ENCODE measurements at places on chromosomes 16 and 17.
A peak's percentile ranks its signal among the peaks of the same experiment; 100 is the strongest.

- DNase-seq: no peak
These were observed 64.5 kb downstream of the WSCD1 start for GRCh38 chr17:6134721-6135120.

DNA sequence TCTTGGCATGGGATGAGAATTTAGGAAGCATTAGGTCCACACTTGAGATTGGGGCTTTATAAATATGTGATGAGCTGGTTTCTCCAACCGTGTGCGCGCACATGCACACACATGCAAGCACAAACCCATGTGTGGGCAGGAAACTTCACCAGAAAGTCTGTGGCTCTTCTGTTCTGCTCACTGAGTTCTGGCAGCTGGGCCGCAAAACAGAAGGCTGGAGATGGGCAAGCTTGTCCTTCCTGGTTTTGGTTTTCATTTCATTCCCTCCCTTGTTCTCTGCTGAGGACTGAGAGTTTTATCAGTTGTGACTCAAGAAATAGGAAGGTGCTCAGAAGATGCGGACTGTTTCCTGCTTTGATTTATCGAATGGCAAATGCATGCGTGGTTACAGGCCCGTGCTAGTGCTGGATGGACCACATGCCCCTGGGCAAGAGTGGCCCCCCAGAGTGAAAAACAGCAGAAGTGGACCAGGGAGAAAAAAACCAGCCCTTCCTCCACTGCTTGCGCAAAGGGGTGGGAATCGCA lies 14.1 kb downstream of the MAP3K14 start:
- no peak for DNase-seq

DNA sequence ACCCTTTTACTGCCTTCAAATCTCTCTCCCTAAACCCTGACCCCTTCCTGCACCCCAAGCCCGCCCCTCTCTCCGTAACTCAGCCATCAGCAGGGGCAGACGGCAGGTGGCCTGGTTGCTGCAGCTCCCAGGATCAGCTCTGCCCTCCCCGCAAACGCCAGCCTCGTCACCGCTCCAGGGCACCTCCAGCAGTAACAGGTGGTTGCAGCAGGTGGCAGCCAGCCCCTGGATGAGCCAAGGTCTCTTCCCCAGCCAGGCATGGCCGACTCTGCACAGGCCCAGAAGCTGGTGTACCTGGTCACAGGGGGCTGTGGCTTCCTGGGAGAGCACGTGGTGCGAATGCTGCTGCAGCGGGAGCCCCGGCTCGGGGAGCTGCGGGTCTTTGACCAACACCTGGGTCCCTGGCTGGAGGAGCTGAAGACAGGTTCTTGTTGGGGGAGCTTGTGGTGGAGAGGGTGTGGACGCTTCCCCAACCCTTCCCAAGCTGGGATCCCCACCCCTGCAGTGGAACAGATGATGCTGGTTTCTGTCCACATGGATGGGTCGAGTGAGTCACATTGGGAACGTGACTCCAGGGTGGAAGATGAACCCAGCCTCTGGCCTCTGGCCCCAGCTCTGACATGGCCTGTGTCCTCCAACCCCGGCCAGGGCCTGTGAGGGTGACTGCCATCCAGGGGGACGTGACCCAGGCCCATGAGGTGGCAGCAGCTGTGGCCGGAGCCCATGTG lies 558 bp downstream of the HSD3B7 start:
- DNase-seq: peak; percentile 68

DNA sequence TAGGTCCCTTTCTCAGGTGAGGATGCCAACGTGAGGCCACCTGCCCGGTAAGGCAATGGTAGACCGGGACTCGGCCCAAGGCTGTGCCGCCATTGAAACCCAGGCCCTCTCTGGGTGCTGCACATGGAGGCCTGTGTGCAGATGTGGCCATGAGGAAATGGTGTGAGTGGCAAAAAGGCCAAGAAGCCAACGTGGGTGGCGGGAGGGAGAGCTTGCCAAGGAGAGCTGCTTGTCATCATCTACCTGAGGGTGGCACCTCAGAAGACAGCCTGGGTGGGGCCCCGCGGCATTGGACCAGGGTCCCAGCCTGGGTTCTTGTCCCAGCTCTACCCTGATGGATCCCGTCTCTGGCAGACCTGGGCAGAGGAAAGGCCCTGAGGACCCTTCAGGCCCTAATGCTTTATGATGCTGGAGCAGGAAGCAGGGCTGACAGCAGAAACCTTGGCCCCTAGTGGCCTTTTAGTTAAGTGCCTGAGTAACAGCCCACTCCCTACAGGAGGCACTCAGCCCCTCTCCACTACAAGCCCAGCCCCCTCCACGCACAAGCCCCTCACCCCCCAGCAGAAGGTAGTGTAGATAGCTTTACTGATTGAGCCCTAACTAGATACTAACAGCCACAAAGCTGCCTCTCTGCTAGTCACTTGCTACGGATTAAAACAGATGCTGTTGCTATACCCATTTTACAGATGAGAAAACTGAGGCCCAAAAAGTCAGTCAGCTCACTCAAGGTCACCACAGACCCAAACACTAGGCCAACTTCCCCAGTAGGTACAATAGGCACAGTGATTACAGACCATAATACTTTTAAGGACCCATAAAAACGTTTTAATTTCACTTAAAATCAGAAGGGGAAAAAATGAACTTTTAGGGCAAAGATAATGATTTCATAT lies 26.2 kb upstream of the KIFC3 start:
- no peak for DNase-seq

GRCh38 chr17:39011907-39012468 lies 44.8 kb upstream of the FBXO47 start:
- no peak for DNase-seq

- no peak for DNase-seq
These were observed 51.7 kb downstream of the ARHGAP27 start for GRCh38 chr17:45380991-45381390.

GRCh38 chr16:67419931-67420330 lies 3.7 kb upstream of the ZDHHC1 start:
- no peak for DNase-seq

DNA sequence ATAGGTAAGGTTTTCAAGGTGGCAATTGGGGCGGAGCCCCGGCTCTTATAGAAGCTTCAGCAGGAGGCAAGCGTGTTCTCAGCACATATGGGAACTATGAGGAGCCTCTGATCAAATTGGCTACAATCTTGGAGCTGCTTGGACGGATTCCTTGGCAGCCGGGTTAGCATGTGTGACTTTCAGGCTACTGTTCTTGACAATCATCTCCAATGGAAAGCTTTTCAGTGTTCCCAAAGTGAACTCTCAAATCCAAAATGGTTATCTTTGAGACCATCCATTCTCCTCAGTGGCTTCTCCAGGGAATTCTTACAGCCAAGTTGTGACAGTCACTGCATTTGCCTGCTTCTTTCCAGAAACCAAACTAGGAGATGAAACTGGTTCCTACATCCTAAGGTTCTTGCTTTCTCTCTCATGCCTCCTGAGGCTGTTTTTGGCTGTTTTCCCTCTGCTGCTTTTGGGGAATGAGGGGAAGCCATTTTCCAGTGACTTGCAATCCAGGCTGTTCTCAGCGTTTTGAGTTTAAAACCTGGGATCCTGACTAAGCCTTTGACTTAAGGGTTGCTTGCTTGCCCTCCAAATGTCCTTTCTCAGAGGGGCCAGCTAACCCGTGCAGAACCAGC lies 10.9 kb downstream of the HAS3 start:
- DNase-seq: peak; percentile 15

DNA sequence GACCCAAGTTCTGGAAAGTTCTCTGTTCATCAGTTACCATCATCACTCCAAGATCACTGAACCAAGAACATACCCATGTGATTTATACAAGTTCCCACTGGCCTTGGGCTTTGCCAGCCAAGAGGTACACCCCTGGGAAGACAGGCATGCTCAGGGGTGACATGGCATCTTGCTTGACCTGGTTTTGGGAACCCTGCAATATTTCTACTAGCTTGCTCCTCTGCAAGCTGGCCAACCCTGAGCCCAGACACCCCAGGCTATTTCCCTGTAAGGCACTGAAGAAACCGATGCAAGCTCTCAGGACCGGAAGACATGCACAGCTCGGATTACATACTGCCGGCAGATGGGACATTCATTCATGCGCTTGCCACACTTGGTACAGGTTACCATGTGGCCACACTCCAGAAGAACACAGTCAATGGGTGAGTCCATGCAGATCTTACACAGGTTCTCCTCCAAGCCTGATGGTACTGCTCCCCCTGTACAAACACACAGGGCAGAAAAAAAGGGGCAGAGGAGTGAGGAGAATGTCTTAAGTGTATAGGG lies 31.4 kb downstream of the LIG3 start:
- DNase-seq: no peak

GRCh38 chr16:12395268-12395667 lies 408.4 kb downstream of the CPPED1 start:
- no peak for DNase-seq

GRCh38 chr17:39787041-39787440 lies 49.3 kb downstream of the GRB7 start:
- no peak for DNase-seq

DNA sequence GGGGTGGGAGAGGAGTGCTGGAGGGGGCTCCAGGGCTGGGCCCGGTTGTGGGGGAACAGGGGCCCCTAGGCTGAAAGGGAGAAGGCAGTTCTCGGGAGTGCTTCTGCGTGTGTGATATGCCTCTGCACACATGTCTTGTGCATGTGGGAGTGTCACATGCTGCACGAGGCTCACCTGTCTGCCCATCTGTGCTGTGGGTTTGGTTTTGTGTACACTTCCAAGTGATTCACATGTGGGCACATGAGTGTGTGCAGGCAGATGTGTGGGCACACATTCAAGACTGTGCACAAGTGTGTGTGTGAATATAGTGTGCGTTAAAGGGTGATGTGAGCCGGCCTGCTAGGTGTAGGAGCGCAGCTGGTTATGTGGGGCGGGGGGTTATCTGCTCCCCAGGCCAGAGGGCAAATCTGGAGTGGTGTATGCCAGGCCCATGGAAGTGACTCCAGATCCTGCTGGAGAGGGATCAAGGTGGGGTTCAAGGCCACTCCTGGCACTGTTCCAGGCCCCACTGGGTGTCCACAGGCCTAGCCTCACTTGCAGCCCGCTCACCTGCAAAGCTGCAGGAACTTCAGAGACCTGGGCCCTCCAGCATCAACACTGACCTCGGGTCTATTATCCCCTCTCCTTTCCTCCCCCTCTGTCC lies 3.8 kb upstream of the BAHCC1 start:
- DNase-seq: no peak

- DNase-seq: no peak
These were observed at the start of gene CLDN9 for GRCh38 chr16:3012828-3013420. Gene CLDN9, plus strand, starts transcription at chr16:3012923. Its CDS starts 440 bp downstream, at chr16:3013363.

GRCh38 chr16:82643936-82644630 lies 17.3 kb downstream of the CDH13 start:
- DNase-seq: no peak

DNA sequence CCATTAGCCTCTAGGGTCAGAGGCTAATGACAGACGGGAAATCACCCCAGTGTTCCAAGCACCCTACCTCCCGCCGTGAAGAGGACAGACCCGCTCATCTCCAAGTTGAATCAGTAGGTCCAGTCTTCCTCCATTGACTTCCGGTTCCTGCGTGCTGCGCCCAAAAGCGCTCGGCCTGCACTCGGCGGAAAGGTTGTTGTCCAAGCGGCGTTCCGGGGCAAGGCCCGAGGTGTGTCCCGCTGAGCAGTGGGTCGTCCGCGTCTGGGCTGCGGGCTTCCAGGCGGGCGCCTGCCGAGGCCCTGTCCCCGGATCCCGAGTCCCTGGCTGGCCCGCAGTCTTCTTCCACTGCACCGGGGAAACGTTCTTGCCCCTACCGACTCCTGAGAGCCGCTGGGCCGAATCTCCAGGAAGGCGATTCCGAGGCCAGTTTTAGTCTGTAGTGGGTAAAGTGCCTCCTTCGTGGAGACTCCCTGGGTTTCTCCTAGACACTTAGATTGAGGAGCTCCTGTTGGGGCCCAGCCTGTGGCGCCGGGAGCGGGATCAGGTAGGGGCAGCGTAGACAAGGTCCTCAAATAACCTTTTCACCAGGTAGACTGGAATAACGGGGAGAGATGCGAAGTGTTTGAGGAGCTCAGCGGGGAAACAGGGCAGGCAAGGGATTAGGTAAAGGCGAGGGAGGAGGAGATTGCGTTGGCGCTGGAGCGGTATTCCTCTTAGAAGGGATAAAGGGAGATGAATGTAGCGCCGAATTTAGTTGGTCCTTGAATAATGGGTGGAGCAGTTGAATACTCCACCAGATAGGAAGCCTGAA lies at the start of gene TEFM:
TEFM (minus strand) TSS at position 138 of the 811 bp plus-strand sequence; CDS start at position 98, 40 bp downstream.
- peak; percentile 96 for DNase-seq

- no peak for DNase-seq
These were observed 17.5 kb upstream of the ADCY7 start for GRCh38 chr16:50248845-50249244.

- no peak for DNase-seq
These were observed 108.9 kb upstream of the CIBAR2 start for GRCh38 chr16:85220964-85221731.

- no peak for DNase-seq
These were observed 204.8 kb upstream of the COX10 start for GRCh38 chr17:13864521-13864920.
